CD4-positive, alpha-beta T cell treated with Interleukin-4 for 4 hours (primary cell): ENCODE measurements at places on chromosomes 5 and 9.

DNA sequence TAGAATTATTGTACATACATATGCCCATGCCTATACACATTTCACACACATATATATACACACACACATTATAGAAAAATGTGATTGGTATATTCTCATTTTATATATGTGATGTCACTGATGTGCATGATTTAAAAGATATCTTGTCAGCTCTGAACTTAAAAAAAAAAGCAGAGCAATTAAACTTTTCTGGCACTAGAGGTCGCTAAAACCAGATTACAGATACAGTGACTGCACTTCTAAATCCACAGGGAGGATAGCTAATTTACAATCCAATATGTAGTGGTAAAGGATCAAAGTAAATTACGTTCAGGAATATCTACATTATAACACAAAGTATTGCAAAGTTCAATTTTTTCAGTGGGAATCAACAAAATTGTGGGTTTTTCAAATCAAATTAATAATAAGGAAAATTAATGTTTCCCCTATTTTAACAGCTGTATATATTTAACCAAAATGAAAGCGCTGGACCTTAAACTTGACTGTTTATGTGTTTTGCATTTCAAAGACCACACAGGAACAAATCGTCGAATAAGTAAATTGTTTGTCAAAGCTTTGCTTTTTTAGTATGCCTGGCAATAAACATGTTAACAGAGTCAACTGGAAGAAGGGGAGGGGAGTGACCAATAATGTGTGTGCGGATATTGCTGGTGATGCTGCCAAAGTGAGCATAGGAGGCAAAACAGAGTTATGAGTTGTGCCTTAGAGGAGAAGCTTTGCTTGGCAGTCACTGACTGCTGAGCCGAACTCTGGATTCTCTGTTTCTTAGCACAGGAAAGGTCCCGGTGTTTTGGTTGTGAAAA is 1201.4 kb upstream of the C9orf72 start:
- no peak for DNase-seq

GRCh38 chr5:57862471-57862911 is 379.9 kb upstream of the ACTBL2 start:
- no peak for DNase-seq

DNA sequence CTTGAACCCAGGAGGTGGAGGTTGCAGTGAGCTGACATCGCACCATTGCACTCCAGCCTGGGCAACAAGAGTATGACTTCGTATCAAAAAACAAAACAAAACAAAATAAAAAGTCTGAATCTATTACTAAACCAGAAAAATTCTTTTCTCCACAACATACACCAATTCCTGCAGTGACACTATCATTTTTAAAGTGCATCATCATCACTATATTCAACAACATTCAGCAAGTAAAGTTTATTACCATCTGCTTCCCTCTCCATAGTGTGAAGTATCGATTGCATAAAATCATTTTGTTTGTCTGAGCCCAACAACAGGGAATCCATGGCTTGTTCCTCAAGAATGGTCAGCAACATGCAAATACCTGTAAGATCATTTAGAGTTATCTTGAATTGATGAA is 20.4 kb downstream of the SETX start:
- DNase-seq: no peak

- no peak for DNase-seq
Observed at GRCh38 chr9:96408409-96409280, 9.5 kb downstream of the ZNF367 start.

DNA sequence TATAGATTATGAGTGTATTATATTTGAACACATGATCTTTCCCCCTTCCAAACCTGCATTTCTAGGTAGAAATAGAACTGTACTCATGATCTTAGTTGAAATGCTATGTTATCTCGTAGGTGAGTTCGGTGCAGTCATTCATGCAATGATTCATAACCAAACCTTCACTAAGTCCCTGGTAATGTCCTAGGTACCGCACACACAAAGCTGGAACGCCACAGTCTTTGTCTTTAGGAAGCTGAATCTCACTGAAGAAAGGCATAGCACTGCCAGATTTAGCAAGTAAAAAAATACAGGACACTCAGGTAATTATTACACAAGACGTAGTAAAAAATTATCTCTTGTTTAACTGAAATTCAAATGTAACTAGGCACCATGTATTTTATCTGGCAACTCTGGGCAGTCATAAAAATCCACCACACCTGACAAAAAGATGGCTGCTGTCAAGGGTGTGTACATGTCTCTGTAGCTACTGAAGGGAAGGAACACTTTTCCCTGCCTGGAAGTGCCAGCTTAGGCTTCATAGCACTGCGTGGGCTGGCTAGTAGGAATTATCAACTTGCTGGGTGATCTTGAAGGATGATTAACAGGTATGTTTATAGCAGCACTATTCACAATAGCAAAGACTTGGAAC is 28.0 kb upstream of the TXN start:
- no peak for DNase-seq

- DNase-seq: no peak
Observed at GRCh38 chr5:83179966-83180365, 102.6 kb downstream of the XRCC4 start.

- DNase-seq: no peak
Observed at GRCh38 chr5:126098330-126099017, 324.7 kb upstream of the GRAMD2B start.

DNA sequence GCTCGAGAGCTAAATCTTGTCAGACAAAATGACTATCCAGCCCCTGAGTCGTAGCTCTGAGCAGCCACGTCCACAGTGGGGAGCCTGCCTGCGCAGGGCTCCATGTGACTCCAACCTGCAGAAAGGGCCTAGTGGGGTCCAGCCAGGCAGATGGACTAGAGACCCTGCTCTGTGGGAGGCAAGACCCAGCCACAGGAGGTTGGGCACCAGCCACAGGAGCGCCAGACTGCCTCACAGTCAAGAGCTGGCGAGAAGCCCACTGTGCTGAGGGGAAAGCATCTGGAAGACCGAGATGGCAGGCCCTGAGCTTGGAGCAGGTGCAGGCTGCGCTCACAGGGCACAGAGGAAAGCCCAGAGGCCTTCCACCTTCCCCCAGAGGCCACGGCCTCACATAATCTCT is 61.4 kb downstream of the C5orf15 start:
- no peak for DNase-seq

DNA sequence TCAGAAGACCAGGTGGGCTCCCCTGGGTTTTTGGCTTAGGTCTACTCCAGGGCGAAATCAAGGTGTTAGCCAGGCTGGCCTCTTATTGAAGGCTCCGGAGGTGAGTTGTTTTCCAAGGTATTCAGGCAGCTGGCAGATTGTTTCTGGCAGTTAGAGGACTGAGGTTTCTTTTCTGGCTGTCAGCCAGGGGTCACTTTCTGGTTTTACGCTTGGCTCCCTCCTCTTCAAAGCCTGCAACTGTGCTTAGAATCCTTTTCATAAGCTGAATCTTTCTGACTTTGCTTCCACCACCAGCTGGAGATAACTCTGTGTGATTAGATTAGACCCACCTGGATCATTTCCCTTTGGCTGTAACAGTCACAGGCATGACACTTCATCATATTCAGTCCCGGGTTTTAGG is 24.6 kb downstream of the RFK start:
- DNase-seq: no peak

GRCh38 chr5:124927735-124928134 is 181.3 kb upstream of the ZNF608 start:
- DNase-seq: no peak

DNA sequence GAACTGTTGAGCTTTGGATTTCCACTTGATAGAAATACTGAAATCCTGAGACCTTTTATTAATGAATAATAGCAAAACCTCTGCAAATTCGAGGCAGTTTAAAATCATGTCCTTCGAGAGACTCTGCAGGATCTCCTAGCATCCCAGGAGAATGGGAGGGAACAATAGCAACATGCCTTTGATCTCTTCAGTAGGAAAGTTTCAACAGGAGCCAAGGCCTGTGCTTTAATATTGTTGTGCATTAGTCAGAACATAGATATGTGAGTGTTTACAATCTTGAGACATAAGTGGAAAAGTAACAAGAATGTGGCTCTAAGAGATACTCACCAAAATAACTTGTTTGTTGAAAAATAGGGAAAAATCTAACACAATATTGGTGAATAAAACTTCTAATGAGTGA is 83.3 kb upstream of the LHFPL2 start:
- DNase-seq: no peak

GRCh38 chr5:164504141-164504772 is 998.8 kb downstream of the MAT2B start:
- no peak for DNase-seq

DNA sequence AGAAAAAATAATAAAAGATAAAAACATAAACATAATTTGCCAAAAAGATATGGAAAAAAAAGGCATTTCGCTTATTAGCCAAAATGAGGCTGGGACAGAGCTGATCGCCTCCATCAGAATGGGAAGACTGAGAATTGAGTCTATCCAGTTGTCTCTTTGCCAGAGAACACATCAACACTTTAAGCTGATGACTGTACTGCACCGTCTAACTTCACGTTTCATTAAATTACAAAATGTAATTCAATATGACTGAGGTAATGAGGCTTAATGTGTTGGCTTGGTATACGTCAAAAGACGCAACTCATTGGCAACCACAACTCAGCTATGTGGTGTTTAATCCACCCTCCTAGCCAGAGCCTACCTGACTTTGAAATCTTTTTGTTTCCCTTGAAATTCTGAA is 462.7 kb upstream of the CD180 start:
- DNase-seq: no peak

GRCh38 chr9:34628656-34629490 is at the start of gene ARID3C:
TSS of gene ARID3C (minus strand) at chr9:34629066. CDS start at chr9:34628014, 1,052 bp downstream.
- DNase-seq: peak; percentile 14

DNA sequence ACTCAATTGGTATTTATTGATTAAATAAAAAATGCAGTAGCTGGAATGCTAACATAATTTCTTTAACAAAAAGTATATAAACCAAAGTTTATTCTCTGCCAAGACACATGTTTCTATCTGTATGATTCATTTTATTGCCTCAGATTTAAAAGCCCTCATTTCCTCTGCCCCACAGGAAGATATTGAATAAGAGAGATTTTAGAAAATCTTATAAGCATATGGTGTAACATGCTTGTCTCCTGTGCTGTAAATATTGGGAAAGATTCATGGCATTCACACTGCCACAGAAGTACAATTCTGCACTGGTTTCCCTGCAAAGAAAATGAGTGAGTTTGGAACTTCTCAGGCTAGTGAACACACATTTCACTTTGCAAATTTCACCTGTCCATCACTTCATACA is 134.9 kb upstream of the FBXL7 start:
- no peak for DNase-seq

GRCh38 chr5:74679966-74680365 is 5.1 kb upstream of the HEXB start:
- DNase-seq: no peak

GRCh38 chr9:32581512-32582143 is 8.7 kb upstream of the NDUFB6 start:
- DNase-seq: peak; percentile 48

- peak; percentile 11 for DNase-seq
Observed at GRCh38 chr5:86679529-86679928, 61.8 kb downstream of the COX7C start.

GRCh38 chr9:19481971-19482404 is 73.2 kb downstream of the ACER2 start:
- DNase-seq: no peak

- no peak for DNase-seq
Observed at GRCh38 chr5:73506459-73506955, 8.3 kb downstream of the BTF3 start.

- no peak for DNase-seq
Observed at GRCh38 chr9:70013598-70014196, 30.0 kb upstream of the MAMDC2 start.

GRCh38 chr5:6535594-6535993 is 86.9 kb downstream of the UBE2QL1 start:
- DNase-seq: no peak

DNA sequence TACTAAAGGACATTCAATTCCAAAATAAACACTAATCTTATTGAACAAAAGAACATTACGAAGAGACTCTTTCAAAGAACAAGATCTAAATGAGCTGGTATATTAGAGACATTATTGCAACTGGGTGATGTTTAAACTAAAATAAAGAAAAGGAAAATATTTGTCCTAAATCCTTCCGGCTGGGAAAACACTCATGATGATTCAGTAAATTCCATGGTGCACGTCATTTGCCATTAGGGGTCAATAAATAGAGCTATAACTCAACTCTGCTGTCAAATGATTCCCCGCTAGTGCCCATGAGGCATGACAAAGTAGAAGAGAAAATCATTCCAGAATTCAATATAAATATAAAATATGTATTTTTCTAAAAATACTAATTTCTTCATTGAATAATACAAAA is 565.5 kb upstream of the TUSC1 start:
- no peak for DNase-seq

DNA sequence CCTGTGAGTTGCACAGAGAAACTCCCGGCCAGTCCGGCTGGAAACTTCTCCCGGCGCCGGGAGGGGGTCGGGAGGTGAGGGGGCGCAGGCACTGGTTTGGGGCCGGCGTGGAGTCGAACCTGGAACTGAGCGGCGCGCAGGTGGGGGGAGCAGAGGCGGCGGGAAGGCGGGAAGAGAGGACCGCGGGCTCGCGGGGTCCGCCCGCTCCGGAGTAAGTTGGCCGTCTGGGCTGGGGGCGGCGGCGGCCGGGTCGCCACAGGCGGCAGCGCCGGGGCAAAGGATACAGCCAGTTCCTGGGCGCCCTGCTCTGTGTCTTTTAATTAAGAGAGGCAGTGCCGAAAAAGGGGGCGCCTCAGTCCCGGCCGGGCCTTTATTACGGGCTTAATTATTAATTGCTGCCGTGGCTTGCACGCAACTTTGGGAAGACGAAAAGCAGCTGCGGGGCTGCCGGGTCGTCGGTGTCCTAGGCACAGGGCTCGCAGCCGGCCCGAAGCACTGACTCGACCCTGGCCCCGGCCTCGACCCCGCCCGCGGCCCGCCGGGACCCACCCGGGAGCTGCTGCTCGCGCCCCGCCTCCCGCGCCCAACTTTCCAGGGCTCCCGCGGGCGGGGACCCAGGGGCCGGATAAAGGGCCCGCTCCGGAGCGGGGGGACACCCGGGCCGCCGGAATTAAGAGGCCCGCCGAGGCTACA is 1.1 kb downstream of the NTNG2 start:
- no peak for DNase-seq

DNA sequence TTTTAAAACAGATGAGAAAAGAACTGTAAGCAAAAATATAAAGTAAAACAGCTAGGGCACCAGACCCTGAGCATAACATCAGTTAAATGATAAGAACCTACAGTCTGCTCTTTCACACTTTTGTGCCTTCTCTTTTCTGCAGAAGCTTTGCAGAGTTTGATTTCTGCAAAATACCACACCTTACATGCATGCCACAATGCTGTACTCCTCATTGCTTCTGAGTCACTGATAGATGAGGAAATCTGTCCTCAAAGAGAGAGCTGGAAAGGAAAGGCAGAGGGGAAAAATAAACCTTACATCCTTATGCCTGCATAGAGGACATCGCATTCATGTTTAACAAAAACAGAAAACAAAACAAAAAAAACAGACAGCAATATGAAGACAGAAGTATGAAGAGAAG is 142.9 kb downstream of the ATPSCKMT start:
- no peak for DNase-seq

- DNase-seq: no peak
Observed at GRCh38 chr5:66966439-66966838, 230.2 kb downstream of the CD180 start.

GRCh38 chr9:100206899-100207298 is 107.9 kb downstream of the INVS start:
- DNase-seq: no peak

- no peak for DNase-seq
Observed at GRCh38 chr5:148428848-148429247, 45.1 kb downstream of the FBXO38 start.

- no peak for DNase-seq
Observed at GRCh38 chr5:158852622-158853021, 247.1 kb downstream of the EBF1 start.

GRCh38 chr5:73417303-73418034 is 31.1 kb downstream of the FOXD1 start:
- no peak for DNase-seq

- DNase-seq: peak; percentile 6
Observed at GRCh38 chr9:124800306-124801259, 23.6 kb downstream of the OLFML2A start.
